ENCODE measurements at places on chromosomes 2 and 18.

DNA sequence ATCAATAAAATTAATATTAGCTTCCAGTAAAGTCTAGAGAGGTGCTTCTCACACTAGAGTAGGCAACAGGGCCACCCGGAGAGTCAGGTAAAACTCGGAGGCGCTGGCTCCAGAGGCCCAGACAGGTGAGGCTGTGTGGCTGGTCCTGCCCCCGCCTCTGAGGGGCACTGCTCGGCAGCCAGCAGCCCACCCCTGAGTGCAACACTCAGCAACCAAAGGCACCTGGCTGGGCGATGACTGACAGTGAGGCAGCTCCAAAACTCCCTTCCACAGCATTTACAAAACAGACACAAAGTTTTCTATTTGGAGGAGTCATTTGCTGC is 138.8 kb upstream of the ID2 start:
- no peak for DNase-seq

DNA sequence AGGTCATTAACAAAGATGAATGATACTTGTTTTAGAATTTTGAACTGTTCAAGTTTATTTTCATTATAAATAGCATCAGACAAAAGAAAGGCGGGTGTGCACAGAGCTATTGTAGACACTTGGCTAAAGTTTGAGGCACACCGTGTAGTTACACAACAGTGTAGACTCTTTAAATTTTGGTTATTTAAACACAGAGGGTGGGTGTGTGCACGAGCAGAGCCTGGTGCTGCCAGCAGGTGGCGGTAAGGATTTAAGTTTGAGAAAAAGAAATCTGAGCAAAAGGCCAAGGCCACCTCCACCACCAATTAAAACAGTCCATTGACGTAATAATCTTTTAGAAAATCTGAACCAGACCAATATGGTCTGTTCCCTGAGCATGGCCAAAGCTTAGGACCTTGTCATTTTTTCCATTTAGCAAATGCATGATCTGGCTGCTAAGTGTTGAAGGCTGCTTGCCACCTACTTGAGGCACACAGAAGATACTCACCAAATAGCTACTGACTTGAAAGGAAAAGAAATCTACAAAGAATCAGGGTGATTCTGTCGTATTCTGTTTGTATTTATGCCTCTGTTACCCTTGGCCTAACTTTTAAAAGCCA is 14.3 kb downstream of the COPS7B start:
- no peak for DNase-seq

DNA sequence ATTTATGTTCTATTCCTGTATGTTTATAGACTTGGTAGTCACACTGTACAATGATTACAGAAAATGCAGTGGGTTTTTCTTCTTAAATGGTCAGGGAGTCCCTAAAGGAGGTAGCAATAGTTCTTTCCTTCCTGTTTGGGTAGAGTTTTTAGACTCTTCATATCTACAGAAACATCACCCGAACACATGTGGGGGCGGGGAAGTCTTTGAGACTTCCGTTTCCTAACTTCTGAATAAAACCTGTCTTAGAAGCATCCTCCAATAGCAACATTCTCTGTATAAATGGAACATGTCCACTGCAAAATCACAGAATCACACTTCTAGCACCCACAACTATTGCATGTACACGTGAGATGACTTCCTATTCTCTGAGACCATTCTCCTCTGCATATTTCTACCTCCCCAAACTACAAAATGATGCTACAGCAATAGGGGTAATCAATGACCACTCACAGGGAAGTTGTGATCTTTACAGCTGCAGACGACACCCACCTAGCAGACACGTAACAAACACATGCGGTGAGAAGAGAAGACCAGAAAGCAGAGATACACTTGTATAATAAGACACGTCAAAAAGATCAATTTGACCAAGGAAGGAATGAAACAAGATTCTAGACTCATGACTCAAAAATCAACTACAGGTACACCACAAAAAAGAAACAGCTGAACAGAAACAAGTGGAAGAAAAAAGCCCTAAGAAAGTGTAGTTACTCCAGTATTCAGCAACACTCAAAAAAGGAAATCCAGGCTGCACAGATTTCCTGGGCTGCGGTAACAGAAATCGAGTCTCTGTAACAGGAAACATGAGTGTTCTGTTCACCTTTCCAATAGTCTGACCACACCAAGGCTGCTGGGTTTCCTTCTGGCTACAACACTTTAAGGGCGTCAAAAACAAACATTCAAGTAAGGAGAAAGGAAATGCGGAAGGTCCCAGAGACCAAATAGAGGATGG is 120.4 kb downstream of the ZNF516 start:
- DNase-seq: no peak

DNA sequence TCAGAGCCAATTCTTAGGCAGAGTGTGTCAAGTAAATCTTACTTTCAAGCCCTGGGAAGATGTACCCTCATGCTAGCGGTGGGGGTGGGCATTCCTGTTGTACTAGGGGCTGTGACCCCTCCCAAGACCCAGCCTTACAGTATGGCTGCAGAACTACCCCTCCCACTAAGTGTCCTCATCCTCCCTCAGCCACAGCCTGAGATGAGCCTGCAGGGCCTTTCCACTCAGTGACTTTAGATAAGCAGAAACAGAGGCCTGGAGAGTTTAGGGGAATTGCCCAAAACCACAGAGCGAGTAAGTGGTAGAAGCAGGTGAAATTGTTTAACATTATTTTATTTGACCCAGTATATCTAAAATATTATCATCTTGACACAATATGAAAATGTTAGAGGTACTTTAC is 36.6 kb downstream of the TTC32 start:
- no peak for DNase-seq

DNA sequence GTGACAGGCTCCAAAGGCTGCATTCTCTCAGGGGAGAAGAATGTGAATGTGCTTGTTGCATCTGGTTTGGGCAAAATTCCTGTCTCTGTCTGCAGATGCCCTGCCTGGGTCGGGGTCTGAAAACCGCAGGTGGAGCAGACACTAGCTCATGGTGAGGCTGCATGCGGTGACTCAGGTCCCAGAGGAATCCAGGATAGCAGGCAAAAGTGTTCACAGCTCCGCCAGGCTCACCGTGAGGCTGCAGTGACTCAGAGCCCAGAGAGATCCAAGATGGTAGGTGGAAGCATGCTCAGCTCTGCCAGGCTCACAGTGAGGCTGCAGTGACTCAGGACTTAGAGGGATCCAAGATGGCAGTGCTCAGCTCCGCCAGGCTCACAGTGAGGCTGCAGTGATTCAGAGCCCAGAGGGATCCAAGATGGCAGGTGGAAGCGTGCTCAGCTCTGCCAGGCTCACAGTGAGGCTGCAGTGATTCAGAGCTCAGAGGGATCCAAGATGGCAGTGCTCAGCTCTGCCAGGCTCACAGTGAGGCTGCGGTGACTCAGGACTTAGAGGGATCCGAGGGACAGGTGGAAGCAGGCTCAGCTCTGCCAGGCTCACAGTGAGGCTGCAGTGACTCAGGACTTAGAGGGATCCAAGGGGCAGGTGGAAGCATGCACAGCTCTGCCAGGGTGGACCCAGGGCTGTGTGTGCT is 200.5 kb downstream of the ACKR3 start:
- no peak for DNase-seq
